IMR-90 (cell line): ENCODE measurements at places on chromosomes 4 and X. TPM values are rescaled to one million over a fixed set of nuclear protein-coding genes. Genes with fewer than 3 reads are reported as not detected.
A peak's percentile ranks its signal among the peaks of the same experiment; 100 is the strongest.

DNA sequence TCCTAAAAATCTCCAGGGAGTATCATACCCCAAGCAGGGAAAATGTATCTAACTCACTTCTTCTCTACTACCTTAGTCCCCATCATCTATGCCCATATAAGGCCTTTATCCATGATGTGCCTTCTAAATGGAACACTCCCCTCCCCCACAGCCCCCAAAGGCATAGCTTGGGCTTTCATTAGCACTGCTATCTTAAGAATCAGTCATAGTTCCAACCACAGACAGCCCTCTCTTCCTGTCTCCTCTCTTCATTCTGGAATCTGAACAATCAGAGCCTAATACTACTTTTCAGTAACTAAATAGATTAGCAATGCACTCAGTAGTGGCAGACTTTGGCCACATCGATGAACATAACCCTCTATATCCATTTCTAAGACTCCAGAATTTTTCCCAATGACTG lies 313.2 kb upstream of the DKK2 start:
- H3K4me1 ChIP-seq, result no peaks in the 10 kb centered on the region
- H3K27me3 ChIP-seq, result no peaks in the 10 kb centered on the region
- H3K36me3 ChIP-seq, result no peaks in the 10 kb centered on the region

DNA sequence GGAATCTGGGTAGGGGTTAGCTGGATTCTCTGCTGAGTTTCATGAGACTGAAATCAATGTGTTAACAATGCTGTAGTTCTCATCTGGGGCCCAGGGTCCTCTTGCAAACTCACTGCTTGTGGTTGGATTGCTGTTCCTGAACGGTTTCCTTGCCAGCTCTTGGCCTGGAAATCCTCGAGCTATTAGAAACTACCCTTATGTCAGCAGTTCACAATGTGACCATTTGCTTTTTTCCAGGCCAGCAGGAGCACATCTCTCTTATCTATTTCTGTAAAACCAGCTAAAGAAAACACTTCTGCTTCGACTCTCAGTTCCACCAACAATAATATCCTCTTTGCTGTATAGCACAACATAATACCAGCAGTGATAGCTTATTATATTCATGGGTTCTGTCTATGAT lies 140.1 kb upstream of the TRAM1L1 start:
- no peaks in the 10 kb centered on the region for H3K27me3 ChIP-seq
- no peaks in the 10 kb centered on the region for H3K36me3 ChIP-seq
- no peak overlapping the region for H3K27ac ChIP-seq

DNA sequence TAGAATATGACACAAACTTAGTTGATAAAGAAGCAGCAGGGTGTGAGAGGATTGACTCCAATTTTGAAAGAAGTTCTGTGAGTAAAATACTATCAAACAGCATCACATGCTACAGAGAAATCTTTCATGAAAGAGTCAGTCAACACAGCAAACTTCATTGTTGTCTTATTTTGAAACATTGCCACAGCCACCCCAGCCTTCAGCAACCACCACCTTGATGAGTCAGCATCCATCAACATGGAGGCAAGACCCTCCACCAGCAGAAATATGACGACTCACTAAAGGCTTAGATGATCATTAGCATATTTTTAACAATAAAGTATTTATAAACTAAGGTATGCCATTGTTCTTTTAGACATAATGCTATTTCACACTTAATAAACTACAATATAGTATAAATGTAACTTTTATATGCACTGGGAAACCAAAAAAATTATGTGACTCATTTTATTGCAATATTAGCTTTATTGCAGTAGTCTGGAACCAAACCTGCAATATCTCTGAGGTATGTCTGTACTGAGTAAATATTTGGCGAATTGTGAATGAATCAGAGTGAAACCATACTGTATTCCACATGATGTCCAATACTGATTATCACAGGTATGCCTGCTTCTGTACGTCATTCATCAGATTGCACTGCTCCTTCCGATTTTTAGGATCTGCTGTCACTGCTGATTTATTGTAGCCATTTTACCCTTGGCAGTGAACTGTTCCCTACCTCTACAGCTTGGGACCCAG lies 11.6 kb downstream of the FRMPD4 start:
- no peaks in the 10 kb centered on the region for H3K27me3 ChIP-seq
- H3K4me3 ChIP-seq, result no peak overlapping the region
- no peak for DNase-seq
- H3K27ac ChIP-seq, result no peak overlapping the region
- peaks cover 2% of the 10 kb centered on the region; the same call in 1 of the 2 replicates for H3K4me1 ChIP-seq

Gene ADH1A
- total RNA-seq, result not detected in 2 replicates

Gene BRS3
- total RNA-seq, result not detected in 2 replicates

DNA sequence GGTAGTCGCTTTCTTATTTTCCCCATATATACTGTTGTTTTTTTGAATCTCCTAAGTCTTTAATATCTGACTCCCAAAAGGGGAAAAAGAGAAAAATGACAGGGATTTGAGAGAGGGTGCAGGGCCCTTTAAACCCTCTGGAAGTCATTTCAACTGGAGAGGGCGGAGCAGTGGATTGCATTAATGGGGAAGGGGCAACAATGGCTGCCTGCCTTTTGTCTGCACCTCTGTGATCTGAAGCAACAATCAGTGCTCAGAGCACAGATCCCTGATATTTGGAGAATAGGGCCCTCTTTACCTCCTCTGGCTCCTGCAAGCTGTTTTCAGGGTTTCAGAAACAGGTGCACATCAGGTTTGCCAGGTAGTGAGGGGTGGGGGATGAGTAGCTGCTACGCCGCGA lies 1458.3 kb upstream of the TENM3 start:
- no peaks in the 10 kb centered on the region for H3K27me3 ChIP-seq
- no peak overlapping the region for H3K4me3 ChIP-seq
- no peak overlapping the region for H3K27ac ChIP-seq
- H3K4me1 ChIP-seq, result no peaks in the 10 kb centered on the region
- no peak for DNase-seq
- no peaks in the 10 kb centered on the region for H3K36me3 ChIP-seq

Gene MND1
- total RNA-seq, result 0.36 and 3.3 TPM in 2 replicates

Gene CT45A3
- not detected in 2 replicates for total RNA-seq

Gene MTMR8
- total RNA-seq, result under 0.01 TPM in 1 of 2 replicates, not detected in the other

- no peak for DNase-seq
- peaks cover 47% of the 10 kb centered on the region for H3K27me3 ChIP-seq
- no peaks in the 10 kb centered on the region for H3K36me3 ChIP-seq
- peak overlapping the region; percentile 14; the same call in 1 of the 2 replicates for H3K4me3 ChIP-seq
- no peaks in the 10 kb centered on the region for H3K4me1 ChIP-seq
These were observed 12.1 kb downstream of the FRG2 start for GRCh38 chr4:190014771-190015537.

Gene MAML3
- 0.90 and 1.1 TPM in 2 replicates for total RNA-seq

GRCh38 chrX:7996414-7996813 lies 69.2 kb upstream of the PNPLA4 start:
- no peaks in the 10 kb centered on the region for H3K36me3 ChIP-seq
- no peak overlapping the region for H3K4me3 ChIP-seq
- no peak overlapping the region for H3K27ac ChIP-seq
- no peaks in the 10 kb centered on the region for H3K27me3 ChIP-seq
- no peaks in the 10 kb centered on the region for H3K4me1 ChIP-seq

- no peak for DNase-seq
- no peaks in the 10 kb centered on the region for H3K27me3 ChIP-seq
- no peaks in the 10 kb centered on the region for H3K4me1 ChIP-seq
- no peak overlapping the region for H3K27ac ChIP-seq
These were observed 318.9 kb upstream of the PPP1R2C start for GRCh38 chrX:43096830-43097229.

Gene POLN
- 0.72 and 1.1 TPM in 2 replicates for total RNA-seq

Gene TMPRSS11D
- not detected in 2 replicates for total RNA-seq

Gene KCND1
- total RNA-seq, result 0.28 and 0.36 TPM in 2 replicates
